ENCODE measurements at places on chromosomes 16 and 17.

DNA sequence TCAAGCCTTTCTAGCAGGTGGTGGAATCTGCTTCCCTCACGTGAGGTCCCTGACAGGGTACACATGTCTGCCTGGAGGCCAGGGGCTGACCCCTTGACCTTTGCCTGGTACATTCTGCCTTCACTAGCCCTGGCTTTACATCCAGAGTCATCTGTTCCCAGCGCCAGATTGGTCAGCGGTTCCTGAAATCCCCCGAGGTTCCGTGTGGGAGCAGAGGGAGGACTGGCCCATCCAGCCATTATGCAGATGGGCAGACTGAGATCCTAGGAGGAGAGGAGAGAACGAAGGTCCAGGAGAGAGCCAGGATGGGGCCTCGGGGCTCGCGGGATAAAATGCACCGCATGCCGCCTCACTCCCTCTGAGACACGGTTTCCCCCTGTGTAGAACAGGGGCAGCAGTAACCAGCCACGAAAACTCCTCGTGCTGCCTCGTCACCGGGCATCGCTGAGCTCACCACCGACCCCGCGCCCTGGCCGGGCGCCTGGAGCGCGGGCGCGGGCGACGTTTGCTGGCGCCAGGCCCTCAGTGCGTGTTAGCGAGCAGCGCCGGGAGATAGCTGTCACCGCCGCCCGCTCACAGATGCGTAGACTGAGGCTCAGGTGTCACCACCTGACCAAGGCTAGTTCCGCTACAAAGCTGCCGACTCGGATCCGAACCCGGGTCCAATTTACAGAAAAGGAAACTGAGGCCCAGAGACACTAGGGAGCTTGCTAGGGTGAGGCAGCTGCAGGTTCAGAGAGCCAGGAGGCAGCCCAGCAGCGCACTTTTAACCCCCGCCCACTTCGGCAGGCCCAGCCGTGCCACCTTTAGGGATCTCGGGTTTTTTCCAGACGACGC is 811 bp upstream of the MAP2K3 start:
- DNase-seq = no peak

DNA sequence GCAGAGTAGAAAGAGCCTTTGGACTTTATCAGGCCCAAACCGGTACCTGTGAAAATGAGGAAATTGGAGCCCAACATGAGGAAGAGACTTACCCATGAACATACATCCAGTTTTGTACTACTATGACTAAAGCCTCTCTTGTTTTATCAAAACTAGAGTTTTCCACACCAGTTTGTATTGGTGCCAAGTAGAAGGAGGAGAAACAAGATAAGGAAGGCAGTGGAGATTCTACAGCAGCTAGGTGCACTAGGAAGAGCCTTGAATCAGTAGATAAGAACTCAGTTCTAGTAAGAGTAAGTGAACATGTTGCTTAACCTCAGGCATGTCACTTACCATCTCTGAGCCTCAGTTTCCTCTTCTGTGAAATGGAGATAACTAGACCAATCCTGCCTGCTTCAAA is 13.7 kb upstream of the TMEM132E start:
- DNase-seq = no peak

DNA sequence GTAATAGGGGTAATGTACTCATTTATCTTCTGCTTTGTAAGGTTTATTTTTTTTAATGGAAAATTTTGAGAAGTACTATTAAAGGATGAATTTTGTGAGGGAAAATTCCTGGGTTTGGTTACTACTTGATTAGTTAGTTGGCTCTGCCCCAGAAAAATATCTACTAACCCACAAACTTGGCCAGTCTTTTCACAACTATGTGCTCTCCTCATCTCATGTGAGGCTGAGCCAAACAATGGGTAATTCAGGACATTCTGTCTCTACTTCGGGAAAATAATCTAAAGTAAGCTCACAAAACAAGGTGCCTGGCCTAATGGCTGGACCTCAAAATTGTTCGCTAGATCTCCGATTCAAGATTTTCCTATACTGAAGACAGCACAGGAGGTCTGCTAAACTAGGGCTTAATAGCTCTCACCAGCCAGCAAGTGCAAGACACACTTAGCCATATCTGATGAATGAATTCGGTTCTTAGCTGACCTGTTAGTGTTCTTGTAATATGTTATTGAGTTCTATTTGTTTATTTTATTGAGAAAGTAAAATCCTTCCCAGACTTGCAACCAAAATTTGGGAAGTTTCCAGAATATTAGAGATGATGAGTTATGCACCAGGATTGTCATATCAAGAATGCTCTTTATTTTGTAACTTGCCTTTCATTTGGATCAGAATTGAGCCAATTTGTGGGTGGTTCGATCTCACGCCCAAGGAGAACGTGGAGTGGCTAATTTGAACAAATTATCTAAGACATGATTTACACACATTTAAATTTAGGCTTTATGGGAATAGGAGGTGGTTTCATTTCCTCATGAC is 5.7 kb downstream of the KCNJ16 start:
- no peak for DNase-seq

DNA sequence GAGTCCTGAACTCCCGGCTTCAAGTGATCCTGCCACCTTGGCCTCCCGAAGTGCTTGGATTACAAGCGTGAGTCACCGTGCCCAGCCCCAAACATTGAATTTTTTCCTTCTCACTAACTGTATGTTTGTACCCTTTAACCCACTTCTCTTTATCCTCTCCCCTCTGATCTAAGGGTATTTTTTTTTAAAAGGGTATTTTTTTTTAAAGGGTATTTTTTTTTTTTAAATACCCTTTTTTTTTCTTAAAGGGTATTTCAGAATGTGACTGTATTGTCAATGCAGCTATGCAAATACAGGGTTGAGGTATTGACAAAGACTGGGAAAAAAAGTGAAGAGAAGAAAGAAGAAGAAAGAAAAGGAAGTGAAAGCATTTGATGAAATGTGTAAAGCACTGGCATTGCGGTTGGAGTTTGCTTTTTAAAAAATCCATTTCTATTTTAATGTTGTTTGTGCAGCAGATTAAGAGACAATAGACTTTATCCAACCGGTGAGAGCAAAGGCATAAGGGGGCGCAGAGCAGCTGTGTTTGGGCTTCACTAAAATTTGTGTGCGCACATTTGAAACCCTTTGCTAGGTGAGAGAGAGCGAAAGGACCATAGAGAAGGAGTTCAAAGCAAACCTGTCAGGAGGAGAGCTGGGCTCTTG is 42.4 kb downstream of the SYT17 start:
- no peak for DNase-seq

- no peak for DNase-seq
Measured at GRCh38 chr17:20997711-20998570, 44.9 kb downstream of the USP22 start.

DNA sequence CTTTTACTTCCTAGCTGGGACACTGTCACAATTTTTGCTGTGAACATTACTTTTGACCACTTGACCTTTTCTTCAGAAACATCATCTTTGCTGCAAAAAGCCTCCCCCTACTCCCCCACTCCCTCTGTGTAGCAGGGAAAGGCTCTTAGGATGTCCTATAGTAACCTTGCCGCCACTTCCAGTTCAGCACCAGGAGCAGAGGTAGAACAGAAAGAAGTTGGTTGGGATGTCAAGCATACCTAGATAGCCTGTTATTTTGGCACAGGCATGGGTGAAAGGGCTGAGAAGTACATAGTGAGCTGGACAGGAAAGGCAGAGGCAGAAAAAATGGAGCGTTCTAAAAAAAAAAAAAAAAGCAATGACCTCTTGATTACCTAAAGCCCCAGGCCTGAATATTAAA is 31.3 kb downstream of the SMIM36 start:
- no peak for DNase-seq

DNA sequence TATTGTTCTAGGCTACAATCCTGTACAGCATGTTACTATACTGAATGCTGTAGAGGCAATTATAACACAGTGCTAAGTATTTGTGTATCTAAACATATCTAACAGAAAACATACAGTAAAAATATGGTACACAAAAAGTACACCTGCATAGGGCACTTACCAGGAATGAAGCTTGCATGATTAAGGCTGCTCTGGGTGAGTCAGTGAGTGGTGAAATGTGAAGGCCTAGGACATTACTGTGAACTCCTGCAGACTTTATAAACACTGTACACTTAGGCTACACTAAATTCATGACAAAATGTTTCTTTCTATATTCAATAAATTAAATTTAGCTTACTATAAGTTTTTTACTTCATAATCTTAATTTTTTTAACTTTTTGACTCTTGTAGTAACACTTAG is 37.1 kb downstream of the AMFR start:
- no peak for DNase-seq

DNA sequence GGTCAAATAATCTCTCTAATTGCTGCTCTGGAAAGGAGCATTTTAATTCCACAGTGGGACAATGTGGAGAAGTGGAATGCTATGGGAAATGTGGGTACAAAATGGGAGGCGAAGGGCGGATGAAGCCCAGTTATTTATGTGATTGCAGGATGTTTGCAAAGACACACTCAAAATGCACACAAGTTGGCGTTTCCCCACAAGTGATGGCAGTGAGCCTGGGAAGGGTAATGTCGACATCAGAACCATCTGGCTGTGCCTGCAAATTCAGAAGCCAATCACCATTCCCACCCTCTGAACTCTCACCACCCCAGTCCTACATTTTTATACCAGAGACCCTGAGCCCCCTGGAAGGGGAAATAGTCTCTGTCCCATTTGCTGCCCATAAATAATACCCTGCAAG is 201.1 kb downstream of the SOX9 start:
- DNase-seq = no peak

DNA sequence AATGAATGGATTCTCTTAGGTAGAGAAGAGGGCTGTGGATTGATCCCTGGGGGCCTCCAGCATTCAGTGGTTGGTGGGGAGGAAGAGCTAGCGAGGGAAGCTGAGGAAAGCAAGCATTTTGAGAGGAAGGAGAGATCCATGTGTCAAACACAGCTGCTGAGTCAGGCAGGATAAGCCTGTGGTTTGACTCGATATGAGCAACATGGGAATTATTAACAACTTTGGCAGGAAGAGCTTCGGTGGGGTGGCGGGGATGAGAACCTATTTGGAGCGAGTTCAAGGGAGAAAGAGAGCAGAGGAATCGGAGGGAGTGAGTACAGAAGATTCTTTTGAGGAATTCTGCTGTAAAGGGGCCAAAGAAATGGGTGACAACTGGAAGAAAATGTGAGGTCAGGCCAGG is 59.5 kb upstream of the CDC42EP4 start:
- DNase-seq = no peak

DNA sequence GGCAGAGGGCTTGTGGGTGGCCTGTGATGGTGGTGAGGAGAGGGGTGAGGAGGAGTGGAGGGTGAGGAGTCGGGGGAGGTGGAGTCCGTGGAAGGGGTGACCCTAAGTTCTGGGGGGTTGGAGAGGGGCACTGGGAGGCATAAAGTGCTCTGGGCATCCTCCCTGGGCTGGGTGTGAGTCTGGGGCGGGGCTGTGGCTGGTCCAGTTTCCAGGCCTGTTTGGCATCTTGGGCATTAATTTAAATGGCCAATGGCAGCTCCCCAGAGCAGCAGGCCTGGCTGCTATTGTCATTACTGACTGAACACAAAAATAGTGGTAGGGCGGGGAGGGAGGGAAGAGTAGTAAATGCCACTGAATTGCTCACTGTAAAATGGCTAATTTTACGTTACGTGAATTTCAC is 7.7 kb upstream of the ARHGAP23 start:
- no peak for DNase-seq

DNA sequence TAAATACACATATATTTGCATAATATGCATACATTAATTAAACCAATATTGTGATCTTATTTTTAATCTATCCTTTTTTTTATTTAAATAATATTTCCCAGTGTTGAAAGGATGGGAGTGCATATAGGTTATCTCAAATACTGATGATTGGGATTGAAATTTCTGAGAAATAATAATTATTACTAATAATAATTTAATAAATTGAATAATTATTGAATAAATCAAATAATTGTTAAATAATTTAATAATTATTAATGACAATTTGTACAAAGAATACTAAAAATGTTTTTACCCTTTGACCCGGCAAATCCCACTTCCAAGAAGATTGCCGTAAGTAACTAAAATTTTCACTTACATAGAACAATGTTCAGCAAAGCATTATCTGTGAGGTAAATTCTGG is 148.9 kb downstream of the ZNF18 start:
- DNase-seq = no peak

- no peak for DNase-seq
Measured at GRCh38 chr16:47058295-47059086, 85.0 kb upstream of the DNAJA2 start.

DNA sequence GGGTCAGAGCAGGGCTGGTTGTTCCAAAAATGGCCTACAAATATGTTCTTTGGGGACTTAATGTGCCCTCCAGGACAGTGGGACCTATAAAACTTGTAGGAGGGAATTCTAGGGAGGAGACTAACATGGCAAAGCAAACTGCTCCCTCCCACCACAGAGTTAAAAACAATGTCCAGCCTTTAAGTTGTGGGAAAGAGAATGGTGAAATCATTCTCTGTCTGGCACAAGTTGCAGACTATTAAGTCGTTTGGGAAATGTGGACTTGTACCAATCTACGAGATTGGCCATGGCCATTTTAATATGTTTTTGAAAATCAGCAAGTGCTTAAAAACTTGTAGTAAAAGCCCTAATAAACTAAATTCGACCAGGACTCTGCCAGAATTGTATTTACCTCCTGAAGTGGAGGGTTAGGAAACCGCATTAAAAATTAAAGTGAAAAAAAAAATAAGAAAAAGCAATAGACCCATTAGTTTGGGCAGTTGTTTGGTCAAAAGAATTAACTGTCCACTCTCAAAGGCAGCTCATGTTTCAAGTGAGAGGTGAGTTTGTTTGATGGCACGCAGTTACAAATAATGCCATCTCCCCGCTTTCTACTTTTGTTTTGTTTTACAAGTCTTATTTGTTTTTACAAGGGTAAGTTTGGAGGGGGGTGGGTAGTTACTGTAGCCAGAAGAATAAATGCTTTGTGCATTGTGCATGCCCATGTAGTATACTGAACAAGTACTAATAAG is 32.4 kb downstream of the ANKFN1 start:
- no peak for DNase-seq

All from Jurkat, Clone E6-1 (cell line).